ENCODE measurements at places on chromosomes 4 and X.

DNA sequence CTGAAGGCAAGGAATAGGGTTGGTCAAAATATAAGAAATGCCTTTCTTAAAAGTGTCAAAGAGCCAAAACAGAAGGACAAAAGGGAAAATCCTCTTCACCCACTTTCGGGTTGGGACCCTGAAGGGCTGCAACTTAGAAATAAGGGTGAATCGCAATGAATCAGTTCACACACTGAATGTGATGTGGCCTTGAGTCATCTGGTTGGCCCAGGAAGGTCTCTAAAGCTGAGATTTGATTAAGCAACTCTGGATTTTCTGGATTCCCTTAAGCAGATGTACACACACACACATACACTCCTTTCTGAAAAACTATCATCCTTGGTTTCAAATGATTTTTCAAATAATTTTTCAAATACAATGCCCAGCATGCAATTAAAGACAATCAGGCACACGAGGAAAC, 13.1 kb downstream of the TAB3 start:
- DNase-seq = no peak

- DNase-seq = no peak
Observed at GRCh38 chr4:180664766-180665368, 1578.3 kb upstream of the TENM3 start.

GRCh38 chr4:14431155-14432134, 570.8 kb upstream of the CPEB2 start:
- DNase-seq = no peak

DNA sequence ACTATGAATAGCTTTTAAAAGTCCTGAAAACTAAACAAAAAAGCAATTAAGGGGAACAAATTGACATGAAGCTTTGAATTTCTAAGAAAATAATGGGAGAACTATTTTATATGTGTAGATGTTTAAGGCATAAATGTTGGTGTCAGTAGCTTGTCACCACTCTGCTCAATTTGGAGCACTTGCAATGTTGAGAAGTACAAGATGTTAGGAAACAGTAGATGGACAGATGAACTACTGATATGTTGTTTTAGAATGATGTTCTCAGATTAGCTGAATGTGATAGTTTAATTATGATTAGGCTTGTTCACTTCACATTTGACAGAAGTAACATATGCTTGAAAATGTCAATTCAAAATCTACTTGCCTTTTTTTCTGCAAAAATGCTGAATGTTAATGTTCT, 525.7 kb upstream of the IGFBP7 start:
- DNase-seq = no peak

DNA sequence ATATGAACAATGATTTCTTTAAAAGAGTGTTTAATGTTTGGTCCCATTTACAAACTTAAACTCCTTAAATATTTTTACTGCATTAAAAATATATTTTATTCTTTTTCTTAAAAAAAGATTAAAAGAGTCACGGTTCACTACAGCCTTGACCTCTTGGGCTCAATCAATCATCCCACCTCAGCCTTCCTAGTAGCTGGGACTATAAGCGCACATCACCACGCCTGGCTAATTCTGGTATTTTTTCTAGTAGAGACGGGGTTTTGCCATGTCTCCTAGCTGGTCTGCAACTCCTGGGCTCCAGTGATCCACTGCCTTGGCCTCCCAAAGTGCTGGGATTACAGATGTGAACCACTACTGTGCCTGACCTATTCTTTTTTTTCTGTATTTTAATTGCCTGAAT, 104.7 kb upstream of the TLR2 start:
- no peak for DNase-seq

- no peak for DNase-seq
Observed at GRCh38 chr4:143654571-143654970, 45.9 kb downstream of the FREM3 start.

DNA sequence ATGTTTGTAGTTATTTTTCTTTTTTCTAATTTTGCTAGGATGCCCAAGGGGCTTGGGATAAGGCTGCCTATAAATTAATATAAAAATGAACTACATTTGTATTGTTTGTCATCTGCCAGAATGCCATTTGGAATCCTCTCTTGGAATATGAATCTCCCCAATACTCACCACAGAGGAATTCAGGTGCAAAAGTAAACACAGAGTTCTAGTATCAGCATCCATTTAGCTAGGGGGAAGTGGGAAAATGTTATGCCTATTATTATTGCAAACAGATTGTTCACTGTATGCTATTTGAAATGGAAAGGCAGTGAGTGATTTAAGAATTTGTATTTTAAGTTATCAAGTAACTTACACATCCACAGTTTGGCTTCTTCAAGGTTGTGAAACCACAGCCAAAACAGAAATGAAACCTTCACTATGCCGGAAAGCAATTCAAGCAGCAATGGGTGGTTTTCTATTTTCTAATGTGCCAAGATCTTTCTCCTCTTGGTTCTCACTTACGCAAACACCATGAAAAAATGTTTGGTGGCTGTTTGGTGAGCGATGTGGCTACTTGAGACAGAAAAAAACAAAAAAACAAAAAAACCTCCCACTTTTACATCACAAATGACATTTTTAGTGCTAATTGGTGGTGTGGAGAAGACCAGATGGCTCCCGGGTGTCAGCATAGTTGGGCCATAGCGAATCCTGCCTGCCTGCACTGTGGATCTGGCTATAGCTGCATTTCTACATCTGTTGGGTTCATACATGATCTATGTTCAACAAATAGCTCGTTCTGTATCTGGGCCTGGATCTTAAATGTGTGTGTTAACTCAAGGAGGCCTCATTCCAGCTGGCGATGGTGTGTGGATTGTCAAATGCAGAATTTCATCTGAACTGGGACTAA, 200.8 kb upstream of the GIMD1 start:
- no peak for DNase-seq

DNA sequence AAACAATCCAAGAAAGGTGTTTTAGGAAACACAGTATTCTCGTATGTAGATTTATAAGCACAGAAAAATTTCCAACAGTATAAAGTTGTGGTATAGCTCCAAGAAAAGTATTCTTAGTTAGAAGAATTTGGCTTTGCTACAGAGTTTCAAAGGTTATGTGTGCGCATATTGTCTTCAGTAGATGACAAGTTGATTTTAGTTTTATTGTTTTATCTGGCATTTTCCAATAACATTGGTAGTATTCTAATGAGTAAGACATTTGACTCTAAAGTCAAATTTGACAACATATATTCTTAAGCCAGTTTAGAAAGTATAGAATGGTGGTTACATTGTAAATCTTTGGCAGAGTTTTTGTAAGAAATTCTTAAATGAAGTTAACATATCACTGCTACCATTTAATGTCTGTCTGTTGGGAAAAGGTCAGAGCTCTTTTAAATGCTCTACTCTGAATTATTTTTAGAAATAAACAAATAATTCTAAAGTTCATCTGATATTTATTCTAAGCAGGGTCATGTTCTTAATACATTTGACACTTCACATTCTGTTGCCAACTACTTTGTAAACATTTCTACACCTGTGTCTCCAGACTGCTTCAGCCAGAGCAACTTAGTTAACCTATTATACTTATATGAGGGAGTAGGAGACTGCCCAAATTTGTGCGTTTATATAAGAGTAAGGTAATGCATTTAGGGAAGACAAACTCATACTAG, 30.0 kb downstream of the CLCN3 start:
- DNase-seq = no peak

DNA sequence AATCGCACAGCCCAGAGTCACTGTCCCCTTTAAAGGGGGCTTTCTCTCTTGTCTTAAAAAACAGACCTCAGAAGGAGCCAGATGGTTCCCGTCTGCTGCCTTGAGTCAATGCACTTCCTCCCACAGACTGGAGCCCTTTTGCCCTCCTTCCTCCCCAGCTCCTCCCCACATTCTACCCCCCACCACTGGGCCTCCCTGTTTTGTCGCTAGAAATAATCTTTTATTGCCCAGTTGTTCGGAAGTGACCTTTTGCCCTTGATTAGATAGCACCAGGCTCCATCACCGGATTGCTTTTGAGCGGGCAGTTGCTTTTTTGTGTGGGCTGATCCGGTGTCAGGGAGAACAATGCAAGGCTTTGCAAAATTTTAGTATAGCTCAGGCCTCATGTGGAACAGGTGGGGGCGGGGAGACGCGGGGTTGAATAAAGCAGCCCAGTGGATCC, 47.7 kb downstream of the SPRY1 start:
- no peak for DNase-seq

- DNase-seq = no peak
Observed at GRCh38 chr4:30172416-30172815, 547.8 kb upstream of the PCDH7 start.

- no peak for DNase-seq
Observed at GRCh38 chr4:94803181-94803580, 45.4 kb downstream of the BMPR1B start.

- DNase-seq = no peak
Observed at GRCh38 chr4:40325406-40326019, 9.6 kb upstream of the CHRNA9 start.

DNA sequence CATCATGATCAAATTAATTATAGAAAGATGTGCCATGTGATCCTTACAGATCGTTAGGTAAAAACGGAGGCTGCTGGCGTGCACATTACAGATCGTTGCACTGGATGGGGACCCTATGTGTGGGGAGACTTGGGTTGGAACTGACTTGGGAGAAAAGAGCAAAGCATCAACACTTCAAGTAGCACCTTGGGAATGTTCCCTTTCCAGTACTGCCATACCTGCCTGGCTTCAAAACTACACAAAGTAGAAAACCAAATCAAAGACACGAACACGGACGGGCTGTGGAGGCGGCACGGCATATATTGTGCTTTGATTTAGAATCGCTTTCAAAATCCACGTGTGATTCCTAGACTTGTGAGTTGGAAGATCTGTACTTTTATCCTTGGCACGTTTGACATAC, 898 bp downstream of the CMC4 start:
- no peak for DNase-seq

- DNase-seq = no peak
Observed at GRCh38 chrX:97102938-97103337, 219.2 kb downstream of the RPA4 start.

GRCh38 chrX:125651426-125651825, 331.8 kb downstream of the TEX13C start:
- DNase-seq = no peak

GRCh38 chr4:138199568-138200235, 42.4 kb downstream of the SLC7A11 start:
- no peak for DNase-seq

GRCh38 chr4:16472537-16472936, 246.3 kb upstream of the TAPT1 start:
- no peak for DNase-seq

- no peak for DNase-seq
Observed at GRCh38 chr4:85423431-85423830, 51.5 kb upstream of the ARHGAP24 start.

DNA sequence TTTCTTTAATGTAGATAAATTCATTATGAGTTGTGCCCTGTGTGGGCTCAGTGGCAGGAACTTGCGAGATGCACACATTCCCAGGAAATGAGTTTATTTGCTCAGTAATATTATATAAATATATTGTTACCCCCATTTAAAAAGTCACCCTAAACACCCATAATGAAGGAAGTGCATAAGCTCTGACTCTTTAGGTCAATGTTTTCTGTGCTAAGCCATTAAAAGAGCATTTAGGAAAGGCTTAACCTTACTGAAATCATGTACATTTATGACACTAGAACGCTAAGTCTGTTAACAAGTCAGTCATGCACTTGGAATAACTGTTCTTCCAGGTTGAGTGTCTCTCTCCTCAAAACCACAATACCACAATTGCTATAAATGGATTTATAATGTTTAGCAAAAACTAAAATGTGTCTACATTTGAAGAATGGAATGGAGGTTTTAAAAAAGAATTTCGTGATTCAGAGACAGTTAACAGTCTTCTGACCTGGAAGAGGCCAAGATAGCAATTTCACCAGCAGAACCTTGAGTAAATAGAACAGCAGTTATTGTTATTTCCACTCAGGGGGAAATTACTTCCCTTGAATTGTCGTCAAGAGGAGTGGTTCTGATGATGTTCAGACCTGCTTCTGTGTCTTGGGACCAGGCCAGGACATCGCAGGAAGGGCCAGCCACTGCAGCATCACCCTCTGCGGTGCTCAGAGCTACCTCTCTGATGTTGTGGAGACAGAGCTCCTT, 91.1 kb upstream of the VEGFC start:
- DNase-seq = no peak

DNA sequence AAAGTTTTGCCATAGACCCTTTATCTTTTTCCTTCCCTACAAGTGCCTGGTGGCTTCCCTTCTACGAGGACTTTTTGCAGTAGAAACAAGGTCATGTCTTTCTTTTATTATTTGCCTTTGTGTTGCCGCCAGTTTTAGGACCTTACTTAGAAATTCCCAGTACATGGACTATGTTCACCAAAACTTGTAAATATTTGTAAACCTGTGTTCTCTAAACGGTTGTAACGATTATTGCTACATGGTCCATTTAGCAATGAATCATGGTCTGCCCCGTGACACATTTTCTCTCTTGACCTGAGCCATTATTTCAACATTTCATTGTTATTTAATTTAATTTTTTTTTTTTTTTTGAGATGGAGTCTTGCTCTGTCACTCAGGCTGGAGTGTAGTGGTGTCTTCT, 110.7 kb downstream of the MFAP3L start:
- no peak for DNase-seq

DNA sequence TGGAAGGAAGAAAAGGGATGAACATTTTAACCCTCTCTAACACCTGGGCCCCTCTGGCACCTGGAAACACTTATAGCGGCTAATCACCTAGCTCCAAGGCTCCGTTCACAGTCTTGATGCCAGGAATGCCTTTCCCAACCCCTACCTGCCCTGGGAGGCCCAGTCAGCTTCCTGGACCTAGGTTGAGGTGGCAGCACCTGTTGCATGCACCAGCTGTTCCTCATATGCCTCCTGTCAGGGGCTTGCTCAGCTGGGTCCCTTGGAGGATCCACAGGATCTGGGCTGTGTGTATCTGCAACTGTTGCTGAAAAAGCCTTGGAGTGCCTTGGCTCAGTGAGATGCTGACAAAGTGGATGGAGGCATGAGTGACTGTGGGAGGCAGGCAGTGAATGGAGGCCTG, 4.4 kb downstream of the CFP start:
- DNase-seq = no peak

GRCh38 chr4:23686169-23686897, 203.5 kb downstream of the PPARGC1A start:
- DNase-seq = no peak

- no peak for DNase-seq
Observed at GRCh38 chr4:173538148-173538908, 8.3 kb upstream of the HAND2 start.

DNA sequence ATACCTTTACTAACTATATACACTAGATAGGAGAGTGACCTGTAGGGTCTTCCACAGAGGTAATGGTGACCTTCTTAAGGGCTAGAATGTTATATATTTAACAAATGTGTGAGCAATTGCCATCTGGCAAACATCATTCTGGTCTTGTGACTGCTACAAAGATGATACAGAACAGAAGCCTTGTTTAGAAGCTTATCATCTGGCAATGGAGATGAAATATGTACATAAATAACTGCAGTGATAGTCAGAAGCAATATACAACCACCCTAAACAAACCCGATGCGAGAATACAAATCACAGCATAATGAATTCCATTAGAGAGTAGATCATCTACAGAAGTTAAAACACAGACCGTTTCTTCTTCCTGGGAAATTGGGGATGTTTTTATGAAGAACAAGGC, 952.7 kb upstream of the SLIT2 start:
- no peak for DNase-seq

Measured in cortex of kidney (tissue), 1 donor.